ENCODE measurements at places on chromosomes 1 and 21.
A peak's percentile ranks its signal among the peaks of the same experiment; 100 is the strongest.

- peak; percentile 18 for DNase-seq
- H3K4me1 ChIP-seq, result peaks cover 10% of the 10 kb centered on the region
- no peak overlapping the region for H3K4me3 ChIP-seq
Observed at GRCh38 chr1:8962812-8963530, 17.3 kb downstream of the CA6 start.

DNA sequence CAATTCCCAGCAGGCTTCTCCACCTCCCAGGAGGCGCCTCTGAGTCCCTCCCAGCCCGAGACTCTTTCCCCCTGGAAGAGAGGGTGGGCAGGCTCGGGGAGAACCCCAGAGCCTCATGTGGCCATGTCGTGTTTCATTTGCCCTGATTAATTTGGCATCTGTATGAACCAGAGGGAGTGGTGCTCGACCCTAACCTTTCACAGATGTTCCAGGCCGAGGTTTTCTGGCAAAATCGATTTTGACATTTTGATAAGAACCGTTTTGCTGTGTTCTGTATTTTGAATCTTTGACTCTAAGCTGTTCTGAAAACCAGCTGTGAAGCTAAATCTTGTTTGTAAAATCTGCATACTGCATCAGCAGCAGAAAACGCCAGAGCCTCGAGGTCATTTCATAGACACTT lies 367.4 kb downstream of the CAMTA1 start:
- H3K27me3 ChIP-seq, result peaks cover 8% of the 10 kb centered on the region
- no peak overlapping the region for H3K27ac ChIP-seq
- no peaks in the 10 kb centered on the region for H3K36me3 ChIP-seq

DNA sequence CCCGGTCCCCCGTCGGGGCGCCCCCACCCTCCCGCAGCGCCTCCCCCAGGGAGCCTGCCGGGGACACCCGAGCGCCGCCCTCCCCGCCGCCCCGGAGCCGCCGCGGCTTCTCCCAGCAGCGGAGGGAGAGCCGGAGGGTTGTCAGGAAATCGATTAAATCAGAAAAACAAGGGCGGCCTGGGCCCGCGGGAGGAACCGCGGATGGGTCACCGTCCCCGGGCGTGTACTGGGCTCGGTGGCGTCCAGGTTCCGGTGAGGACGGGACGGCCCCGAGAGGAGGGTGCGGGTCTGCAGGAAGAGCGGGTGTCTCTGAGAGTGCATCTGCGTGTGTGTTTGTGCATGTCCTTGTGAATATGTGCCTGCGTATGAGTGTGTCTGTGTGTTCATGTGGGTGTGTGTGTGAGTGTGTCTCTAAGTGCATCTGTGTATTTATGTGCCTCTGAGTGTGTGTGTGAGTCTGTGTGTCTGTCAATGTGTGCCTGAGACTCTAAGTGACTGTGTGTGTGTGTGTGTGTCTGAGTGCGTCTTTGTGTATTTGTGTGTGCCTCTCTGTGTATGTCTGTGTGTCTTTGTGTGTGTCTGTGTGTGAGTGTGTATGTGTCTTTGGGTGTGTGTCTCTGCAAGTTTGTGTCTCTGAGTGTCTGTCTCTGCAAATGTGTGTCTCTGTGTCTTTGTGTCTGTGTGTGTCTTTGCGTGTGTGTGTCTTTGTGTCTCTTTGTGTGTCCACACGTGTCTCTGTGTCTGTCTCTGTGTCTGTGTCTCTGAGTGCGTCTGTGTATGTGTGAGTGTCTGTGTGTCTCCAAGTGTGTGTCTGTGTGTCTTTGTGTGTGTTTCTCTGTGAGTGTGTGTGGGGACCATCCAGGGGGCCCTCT lies 1.1 kb downstream of the SPSB1 start:
- DNase-seq, result peak; percentile 29
- no peak overlapping the region for H3K4me3 ChIP-seq
- peaks cover 25% of the 10 kb centered on the region for H3K27me3 ChIP-seq
- no peaks in the 10 kb centered on the region for H3K36me3 ChIP-seq
- H3K4me1 ChIP-seq, result peaks cover 2% of the 10 kb centered on the region
- no peak overlapping the region for H3K27ac ChIP-seq

GRCh38 chr1:48164571-48164970 lies 57.9 kb upstream of the SLC5A9 start:
- no peak overlapping the region for H3K27ac ChIP-seq
- H3K4me1 ChIP-seq, result no peaks in the 10 kb centered on the region
- DNase-seq, result no peak

- no peak overlapping the region for H3K4me3 ChIP-seq
- DNase-seq, result no peak
- H3K27ac ChIP-seq, result no peak overlapping the region
- H3K27me3 ChIP-seq, result no peaks in the 10 kb centered on the region
Observed at GRCh38 chr1:85623061-85623471, 42.5 kb downstream of the CCN1 start.

- H3K4me3 ChIP-seq, result no peak overlapping the region
- H3K27ac ChIP-seq, result no peak overlapping the region
- no peaks in the 10 kb centered on the region for H3K27me3 ChIP-seq
- H3K36me3 ChIP-seq, result no peaks in the 10 kb centered on the region
Observed at GRCh38 chr1:80535466-80535865, 1265.3 kb upstream of the ADGRL2 start.

GRCh38 chr21:23968722-23969647 lies 1638.3 kb downstream of the MRPL39 start:
- H3K4me3 ChIP-seq, result peak overlapping the region; percentile 17
- peak overlapping the region; percentile 26 for H3K27ac ChIP-seq
- H3K36me3 ChIP-seq, result no peaks in the 10 kb centered on the region
- DNase-seq, result peak; percentile 63
- H3K27me3 ChIP-seq, result no peaks in the 10 kb centered on the region
- peaks cover 10% of the 10 kb centered on the region for H3K4me1 ChIP-seq

- H3K36me3 ChIP-seq, result peaks cover 48% of the 10 kb centered on the region
- no peak overlapping the region for H3K4me3 ChIP-seq
- H3K27me3 ChIP-seq, result no peaks in the 10 kb centered on the region
Observed at GRCh38 chr1:77824079-77824478, 44.6 kb downstream of the MIGA1 start.

GRCh38 chr21:32297449-32297848 lies 1.2 kb upstream of the MRAP start:
- no peak overlapping the region for H3K27ac ChIP-seq
- no peaks in the 10 kb centered on the region for H3K4me1 ChIP-seq
- no peak for DNase-seq
- H3K4me3 ChIP-seq, result no peak overlapping the region
- peaks cover 2% of the 10 kb centered on the region for H3K36me3 ChIP-seq
- H3K27me3 ChIP-seq, result no peaks in the 10 kb centered on the region

GRCh38 chr1:153395136-153395685 lies 4.3 kb upstream of the S100A8 start:
- peaks cover 95% of the 10 kb centered on the region for H3K27me3 ChIP-seq
- H3K4me3 ChIP-seq, result no peak overlapping the region
- H3K27ac ChIP-seq, result no peak overlapping the region
- no peaks in the 10 kb centered on the region for H3K36me3 ChIP-seq
